ENCODE measurements at places on chromosomes 13 and 19.

GRCh38 chr13:37479916-37480315 lies 118.7 kb downstream of the POSTN start:
- H3K4me1 ChIP-seq = no peaks in the 10 kb centered on the region
- H3K4me3 ChIP-seq = no peak overlapping the region
- no peaks in the 10 kb centered on the region for H3K36me3 ChIP-seq
- H3K27me3 ChIP-seq = no peaks in the 10 kb centered on the region
- DNase-seq = no peak

DNA sequence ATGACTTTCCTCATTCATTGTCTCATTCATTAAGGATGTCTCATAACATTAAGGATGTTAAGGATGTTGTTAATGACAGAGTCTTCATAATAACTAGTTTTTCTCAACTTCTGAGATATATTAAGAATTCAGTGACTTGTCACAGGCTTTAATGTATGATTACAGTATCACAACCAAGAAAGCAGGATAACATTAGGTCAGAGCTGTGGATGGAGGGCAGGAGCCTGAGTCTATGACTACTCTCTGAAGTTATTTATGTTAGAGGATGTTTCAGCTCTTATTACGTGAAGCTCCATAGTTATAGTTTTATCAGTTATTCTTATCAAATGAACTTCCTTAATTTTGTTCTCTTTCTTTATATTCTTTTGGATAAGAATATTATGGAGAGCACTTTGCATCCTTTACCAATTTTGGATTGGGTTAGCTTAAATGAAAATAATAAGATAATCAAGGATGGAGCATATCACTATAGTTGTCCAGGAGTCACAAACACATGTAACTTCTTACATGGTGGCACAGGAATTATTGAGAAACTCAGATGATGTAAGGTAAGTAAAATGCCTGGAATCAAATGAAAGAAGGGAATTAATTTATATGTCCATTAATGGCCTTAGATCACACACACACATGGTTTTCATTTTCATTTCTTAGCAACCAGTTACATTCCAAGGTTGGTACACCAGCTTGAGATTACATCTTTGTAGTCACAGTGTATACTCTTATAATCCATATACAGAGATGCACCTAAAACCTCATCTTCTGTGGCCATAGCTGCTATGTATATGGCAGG lies 57.0 kb downstream of the SLC10A2 start:
- H3K36me3 ChIP-seq = no peaks in the 10 kb centered on the region
- H3K27ac ChIP-seq = no peak overlapping the region
- no peak overlapping the region for H3K4me3 ChIP-seq
- H3K27me3 ChIP-seq = no peaks in the 10 kb centered on the region
- DNase-seq = no peak

GRCh38 chr13:93882086-93882651 lies 597.3 kb downstream of the DCT start:
- no peak overlapping the region for H3K4me3 ChIP-seq
- no peaks in the 10 kb centered on the region for H3K4me1 ChIP-seq
- no peaks in the 10 kb centered on the region for H3K27me3 ChIP-seq
- no peak for DNase-seq
- H3K36me3 ChIP-seq = peaks cover 3% of the 10 kb centered on the region

DNA sequence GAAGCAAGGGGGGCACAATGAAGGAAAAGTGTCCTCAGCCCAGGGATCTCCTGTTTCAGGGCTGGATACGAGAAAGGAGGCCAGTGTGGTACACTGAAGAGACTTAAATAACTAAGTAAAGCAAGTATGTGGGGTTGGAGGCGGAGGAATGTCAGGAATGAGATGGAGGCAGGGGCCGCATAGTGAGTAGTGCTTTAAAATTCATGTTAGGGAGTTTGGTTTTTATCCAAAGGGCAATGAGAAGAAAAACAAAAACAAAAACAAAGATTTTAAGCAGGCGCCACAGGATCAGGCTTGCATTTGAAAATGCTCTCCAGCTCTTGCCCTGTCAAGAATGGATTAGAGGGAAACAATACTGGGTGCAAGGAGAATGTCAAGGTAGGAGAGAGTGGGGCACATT lies 273.4 kb downstream of the DCLK1 start:
- H3K27ac ChIP-seq = no peak overlapping the region
- no peak overlapping the region for H3K4me3 ChIP-seq
- no peaks in the 10 kb centered on the region for H3K4me1 ChIP-seq
- H3K27me3 ChIP-seq = peaks cover 25% of the 10 kb centered on the region

DNA sequence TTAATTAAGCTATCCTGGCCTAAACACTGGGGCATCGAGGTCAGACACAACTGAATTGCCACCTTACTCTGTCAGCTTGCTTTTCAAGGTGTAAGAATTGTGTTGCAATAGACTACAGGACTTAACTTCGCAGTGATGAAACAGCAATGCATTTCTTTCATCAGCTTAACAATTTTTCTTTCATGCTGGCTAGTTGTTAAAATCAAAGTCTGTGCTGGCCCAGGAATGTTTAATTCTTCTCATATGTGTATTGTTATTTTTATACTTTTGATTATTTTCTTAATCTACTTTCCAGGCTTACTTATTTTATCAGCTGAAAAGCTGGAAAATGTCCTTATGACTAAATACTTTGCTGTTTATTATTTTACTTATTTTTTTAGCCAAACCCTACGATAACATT lies 79.7 kb downstream of the EFNB2 start:
- no peaks in the 10 kb centered on the region for H3K4me1 ChIP-seq
- H3K4me3 ChIP-seq = no peak overlapping the region
- H3K27me3 ChIP-seq = peaks cover 26% of the 10 kb centered on the region
- DNase-seq = no peak

DNA sequence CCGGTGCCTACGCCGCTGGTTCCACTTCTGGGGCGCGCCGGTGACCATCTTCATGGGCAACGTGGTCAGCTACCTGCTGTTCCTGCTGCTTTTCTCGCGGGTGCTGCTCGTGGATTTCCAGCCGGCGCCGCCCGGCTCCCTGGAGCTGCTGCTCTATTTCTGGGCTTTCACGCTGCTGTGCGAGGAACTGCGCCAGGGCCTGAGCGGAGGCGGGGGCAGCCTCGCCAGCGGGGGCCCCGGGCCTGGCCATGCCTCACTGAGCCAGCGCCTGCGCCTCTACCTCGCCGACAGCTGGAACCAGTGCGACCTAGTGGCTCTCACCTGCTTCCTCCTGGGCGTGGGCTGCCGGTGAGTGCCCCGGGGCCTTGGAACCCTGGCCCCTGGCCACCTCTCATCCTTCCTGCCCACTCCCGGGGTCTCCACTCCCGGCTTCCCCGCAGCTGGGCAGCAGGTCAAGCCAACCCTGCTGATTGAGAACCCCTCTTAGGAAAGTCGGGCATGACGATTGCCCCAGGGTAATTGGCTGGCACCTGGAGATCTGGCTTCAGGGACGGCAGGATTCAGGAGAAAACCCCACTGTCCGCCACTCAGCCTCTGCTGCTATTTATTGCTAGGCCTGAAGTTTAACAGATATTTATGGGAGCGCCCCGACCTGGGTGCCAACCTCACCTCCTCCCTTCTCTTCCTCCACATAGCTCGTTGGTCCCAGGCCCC lies 39.1 kb downstream of the TRPM4 start:
- H3K36me3 ChIP-seq = no peaks in the 10 kb centered on the region
- H3K4me1 ChIP-seq = no peaks in the 10 kb centered on the region
- H3K27ac ChIP-seq = no peak overlapping the region
- peaks cover 4% of the 10 kb centered on the region for H3K27me3 ChIP-seq
- DNase-seq = no peak

DNA sequence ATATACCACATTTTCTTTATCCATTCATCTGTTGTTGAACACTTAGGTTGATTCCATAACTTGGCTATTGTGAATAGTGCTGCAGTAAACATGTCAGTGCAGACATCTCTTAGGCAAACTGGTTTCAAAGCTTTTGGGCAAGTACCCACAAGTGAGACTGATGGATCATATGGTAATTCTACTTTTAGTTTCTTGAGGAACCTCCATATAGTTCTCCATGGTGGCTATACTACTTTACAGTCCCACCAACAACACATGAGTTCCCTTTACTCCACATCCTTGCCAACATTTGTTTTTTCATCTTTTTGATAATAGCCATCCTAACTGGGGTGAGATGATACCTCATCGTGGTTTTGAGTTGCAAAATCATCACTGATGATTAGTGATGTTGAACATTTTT lies 8.5 kb downstream of the CYSLTR2 start:
- H3K27me3 ChIP-seq = peaks cover 1% of the 10 kb centered on the region
- peaks cover 28% of the 10 kb centered on the region for H3K36me3 ChIP-seq
- H3K27ac ChIP-seq = no peak overlapping the region
- peaks cover 6% of the 10 kb centered on the region for H3K4me1 ChIP-seq
- no peak for DNase-seq
- no peak overlapping the region for H3K4me3 ChIP-seq

DNA sequence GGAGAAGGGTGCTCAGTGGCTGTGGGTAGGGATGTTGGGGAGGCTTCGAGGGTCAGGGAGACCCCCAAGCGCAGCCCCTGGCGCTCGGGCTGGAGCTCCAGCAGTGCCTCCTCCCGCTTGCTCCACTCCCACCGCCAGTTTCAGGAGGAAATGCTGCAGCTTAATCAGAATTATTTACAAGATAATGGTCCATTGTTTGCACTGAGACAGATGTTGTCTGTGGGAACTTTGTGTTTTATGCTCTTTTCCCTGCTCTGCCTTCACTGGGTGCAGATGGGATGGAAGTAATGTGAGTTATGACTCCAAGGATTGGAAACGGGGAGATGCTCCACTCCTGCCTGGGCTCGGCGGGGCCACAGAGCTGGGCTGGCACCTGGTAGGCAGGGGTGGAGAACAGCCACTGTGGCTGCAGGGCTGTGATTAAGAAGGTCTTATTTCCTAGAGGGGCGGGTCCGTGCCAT lies 192.4 kb downstream of the ZNF536 start:
- H3K36me3 ChIP-seq = no peaks in the 10 kb centered on the region
- H3K27me3 ChIP-seq = peaks cover 7% of the 10 kb centered on the region
- no peak overlapping the region for H3K27ac ChIP-seq
- no peaks in the 10 kb centered on the region for H3K4me1 ChIP-seq

GRCh38 chr19:53877361-53877766 lies 4.6 kb upstream of the PRKCG start:
- no peaks in the 10 kb centered on the region for H3K27me3 ChIP-seq
- DNase-seq = peak; percentile 60
